Ascending aorta (tissue), 2 donors: ENCODE measurements at places on chromosomes 4 and X.

DNA sequence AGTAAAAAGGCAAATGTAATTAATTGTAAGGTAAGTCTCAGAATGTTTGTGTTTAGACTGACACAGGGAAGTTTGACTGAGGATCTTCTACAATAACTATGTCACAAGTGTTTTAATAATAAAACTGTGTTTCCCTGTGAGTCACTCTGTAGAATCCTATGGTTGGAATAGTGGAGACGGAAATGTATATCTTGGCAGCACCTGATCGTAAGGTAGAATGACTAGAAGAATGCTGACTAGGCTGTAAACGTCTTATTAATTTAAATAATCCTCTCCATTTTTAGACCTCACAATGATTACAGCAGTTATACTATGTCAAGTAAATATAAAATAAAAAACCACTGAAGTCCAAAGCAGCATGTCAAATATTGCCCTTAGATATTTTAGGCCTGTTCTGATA is 266.0 kb downstream of the CCSER1 start:
- DNase-seq, result no peak

DNA sequence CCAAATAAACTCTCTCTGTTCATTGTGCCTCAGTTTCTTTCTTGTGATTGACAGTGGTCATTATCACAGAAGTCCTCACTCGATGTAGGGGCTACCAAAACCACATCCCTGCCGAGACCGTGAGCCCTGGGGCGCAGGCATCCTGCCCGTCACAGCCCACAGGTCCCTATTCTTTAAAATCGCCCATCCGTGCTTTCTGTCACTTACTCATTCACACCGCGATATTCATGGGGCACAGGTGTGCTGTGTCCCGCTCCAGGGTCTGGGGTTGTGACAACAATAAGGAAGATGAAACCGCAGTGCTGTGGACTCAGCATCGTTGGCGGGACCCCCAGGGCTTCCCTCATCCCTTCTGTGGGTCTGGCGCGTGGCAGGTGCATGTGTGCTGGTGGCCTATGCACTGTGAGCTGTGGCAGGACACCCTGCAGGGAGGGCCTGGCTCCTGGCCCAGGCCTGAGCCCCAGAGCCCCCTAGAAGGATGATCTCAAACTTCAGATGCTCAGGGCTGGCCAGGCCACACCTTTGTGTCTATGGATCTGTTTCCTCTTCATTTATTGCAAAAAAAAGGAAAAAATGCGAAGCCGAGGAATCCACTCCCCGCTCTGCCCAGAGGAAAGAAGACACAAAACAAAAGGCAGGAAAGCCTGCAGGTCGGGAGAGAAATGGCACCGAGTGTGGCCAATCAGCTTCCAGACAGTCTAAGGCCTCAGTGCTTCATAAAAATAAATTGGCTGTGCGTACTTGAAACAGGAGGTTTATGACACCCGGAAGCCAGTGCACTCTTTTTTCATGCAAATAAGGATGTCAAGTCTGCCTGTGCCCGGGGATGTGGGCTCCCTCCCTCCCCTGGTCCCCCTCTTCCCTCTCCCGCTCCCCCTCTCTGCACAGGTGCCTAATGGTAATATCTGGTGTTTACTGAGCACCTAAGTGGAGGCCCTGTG is 109.5 kb upstream of the ADRA2C start:
- no peak for DNase-seq

GRCh38 chr4:121656269-121656641 is 40.5 kb downstream of the ANXA5 start:
- peak; percentile 65 for DNase-seq

GRCh38 chrX:2325076-2325784 is 175.5 kb downstream of the DHRSX start:
- peak; percentile 90 for DNase-seq

GRCh38 chrX:154368630-154369448 is 5.6 kb downstream of the FLNA start:
- DNase-seq, result peak; percentile 92

DNA sequence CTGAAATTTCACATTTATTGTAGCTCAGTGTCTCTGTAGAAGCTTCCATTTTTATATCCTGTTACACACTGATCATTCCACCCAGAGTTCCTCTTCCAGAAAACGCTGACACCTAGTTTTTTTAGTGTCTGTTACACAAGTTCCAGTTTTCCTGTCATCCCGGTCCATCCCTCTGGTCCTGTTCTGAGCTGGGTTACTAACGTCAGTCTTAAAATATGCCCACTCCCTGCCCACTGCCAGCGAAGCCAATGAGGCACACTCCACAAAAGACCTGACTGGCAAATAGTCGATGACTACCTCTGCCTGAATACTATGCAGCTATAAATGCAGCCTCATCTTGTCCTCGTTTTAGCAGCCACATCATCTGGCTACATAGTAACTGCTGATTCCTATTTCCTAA is 30.9 kb upstream of the DDX3X start:
- peak; percentile 68 for DNase-seq

- no peak for DNase-seq
These were observed 520 bp upstream of the SRP72 start for GRCh38 chr4:56466910-56467283.

GRCh38 chr4:67712650-67713528 is 11.9 kb upstream of the UBA6 start:
- DNase-seq, result no peak

GRCh38 chrX:46636223-46636622 is 62.7 kb downstream of the CHST7 start:
- DNase-seq, result no peak

DNA sequence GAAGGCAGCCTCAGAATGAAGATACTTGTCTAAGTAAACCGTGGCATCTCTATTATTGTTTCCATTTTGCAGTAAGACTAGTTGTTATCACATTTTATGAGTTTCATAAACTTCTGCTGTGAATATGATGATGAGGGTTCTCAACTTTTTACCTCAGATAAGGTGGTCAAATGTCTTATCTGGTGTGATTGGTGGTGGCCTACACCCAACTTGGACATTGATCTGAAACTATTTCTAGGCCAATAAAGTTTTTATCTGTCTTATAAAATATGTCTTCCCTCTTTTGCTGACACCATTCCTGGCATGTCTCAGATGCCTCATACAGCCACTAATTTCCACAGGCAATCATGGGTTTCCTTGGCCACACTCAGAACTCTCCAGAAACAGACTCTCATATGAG is 480.3 kb upstream of the NR3C2 start:
- DNase-seq, result no peak
